ENCODE measurements at places on chromosomes 12 and 14. TPM values are rescaled to one million over a fixed set of nuclear protein-coding genes. Genes with fewer than 3 reads are reported as not detected.

The NEUROD4 gene
- not detected for total RNA-seq

The FAM186B gene
- total RNA-seq: 0.55 TPM

The FSCB gene
- total RNA-seq: not detected

The IL31 gene
- total RNA-seq: not detected

The CPNE6 gene
- total RNA-seq: not detected

The SMIM41 gene
- 0.45 TPM for total RNA-seq

The HCAR3 gene
- total RNA-seq: 7.2 TPM

The CCDC197 gene
- total RNA-seq: not detected

The RNASE3 gene
- 0.80 TPM for total RNA-seq

GRCh38 chr12:117031843-117032592 is 67.2 kb downstream of the TESC start:
- DNase-seq: peak; percentile 37

DNA sequence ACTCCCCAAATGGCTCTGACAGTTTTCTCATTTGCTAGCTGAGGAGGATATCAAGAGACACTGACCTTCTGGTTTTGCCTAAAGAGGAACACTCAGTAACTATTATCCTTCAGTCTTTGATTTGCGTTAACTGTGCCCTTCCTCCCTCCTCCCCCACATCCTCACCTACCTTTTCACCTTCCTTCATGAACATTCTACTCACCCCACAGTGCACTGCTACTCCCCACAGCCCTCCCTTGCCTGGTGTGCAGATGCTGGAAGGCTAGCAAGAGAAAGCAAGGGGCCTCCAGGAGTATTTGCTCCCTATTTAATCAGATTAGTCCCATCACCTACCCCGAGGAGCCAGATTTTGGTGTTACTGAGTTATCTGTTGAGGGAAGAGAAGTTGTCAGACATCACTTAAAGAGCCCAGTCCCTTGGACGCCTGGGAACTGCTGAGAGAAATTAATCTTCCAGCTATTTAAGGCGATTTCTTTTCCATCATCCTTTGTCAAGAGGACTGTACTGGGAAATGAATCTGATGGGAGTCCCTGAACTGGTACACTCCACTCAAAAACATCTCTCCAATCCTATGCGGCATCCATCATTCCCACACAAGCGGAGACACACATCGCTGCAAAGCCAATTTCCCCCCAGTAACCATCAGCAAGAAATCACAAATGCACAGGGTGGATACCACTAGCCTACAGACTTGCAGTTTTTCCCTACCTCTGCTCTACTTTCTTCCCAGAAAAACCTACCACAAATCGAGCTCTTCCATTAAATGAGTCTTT is 11.5 kb downstream of the PSMB5 start:
- no peak for DNase-seq

GRCh38 chr14:53620317-53620716 is 336.3 kb downstream of the BMP4 start:
- DNase-seq: no peak

DNA sequence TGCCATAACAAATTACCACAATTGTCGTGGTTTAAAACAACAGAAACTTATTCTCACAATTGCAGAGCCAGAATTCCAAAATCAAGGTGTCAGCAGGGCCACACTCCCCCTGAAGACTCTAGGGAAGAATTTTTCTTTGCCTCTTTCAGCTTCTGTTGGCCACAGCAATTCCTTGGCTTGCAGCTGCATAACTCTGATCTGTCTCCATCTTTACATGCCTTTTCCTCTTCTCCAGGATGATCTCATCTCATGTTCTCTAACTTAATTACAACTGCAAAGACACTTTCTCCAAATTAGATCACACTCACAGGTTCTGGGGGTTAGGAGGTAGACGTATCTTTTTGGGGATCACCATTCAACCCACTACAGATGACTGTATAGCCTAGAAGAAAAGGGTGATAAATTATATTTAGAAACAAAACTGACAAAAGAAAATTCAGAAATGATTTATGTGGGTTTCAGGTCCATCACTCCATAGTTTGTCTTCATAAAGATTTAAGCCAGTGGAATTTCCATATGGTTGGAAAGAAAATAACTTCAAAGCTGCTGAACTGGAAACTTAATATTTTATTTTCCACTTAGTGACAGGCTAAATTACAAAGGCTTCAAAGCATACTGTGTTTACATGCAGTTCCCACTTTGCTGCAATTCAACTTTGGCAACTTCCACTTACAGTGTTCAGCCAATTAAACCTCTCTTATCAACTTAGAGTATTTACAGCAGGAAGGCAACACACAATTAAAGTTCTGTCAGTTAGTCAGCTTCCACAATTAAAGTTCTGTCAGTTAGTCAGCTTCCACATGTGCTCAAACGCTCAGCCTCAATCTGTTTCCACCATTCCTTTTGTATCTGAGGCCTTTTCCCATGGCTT is 213.3 kb downstream of the EPS8 start:
- DNase-seq: no peak

- DNase-seq: no peak
These were observed 104.4 kb upstream of the DIO2 start for GRCh38 chr14:80315681-80316080.

DNA sequence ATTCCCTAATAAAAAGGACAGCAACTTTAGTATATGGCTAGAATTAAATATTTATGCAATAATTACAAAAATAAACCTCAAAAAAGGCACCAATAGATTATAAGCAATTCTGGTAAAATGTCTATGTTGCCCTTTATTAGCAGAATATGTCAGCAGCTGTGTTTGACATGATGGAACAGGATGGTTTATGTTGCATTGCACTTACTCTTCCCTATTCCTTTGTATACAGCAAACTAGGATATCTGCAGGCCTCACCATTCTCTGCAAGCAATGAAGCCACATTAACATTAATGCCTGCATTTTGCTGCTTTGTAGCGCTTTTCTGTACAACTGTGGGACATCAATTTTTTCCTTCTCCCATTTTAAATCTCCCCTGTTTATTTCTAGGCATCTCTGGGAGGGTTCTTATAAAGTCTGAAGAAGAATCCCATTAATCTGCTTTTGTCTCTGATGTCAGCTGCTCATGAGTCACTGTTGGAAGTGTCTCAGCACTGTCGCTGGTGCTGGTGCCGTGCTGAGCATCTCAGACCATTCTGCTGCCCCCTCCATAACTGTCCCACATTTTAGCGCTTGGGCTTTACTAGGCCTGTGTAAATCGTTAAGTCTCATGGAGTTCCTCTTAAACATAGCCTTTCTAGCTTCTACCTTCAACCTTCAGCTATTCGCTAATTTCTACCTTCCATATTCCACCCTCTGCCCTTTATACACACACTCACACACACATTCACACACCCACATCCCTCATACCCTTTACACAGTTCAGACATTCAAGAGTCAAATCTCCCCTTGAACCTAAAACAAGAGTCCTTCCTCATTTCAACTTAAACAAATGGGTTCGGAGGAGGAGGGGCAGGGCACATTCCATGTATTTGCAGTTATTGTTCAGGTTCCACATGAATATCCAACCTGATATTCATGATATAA is 64.4 kb upstream of the TRHDE start:
- DNase-seq: no peak

GRCh38 chr12:122593910-122594309 is 66.9 kb downstream of the KNTC1 start:
- DNase-seq: no peak

GRCh38 chr12:19719672-19720071 is 280.4 kb downstream of the AEBP2 start:
- DNase-seq: no peak

DNA sequence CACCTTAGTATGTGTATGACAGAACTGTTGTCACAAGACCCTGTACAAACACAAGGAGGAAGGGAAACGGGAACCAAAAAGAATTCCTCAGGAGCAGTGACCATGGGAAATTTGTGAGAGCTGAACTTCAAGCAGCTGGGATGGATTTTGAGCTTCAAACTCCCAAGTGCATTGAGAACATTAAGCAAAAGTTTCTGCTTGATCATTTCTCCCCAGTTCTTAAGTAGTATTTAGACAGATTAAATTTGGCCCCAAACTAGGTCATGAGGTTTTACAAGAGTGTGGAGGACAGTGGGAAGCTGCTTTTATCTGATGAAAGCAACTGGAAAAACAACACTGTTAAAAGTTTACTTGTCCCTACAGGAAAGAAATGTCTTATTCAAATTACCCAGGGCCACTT is 206.0 kb upstream of the DCN start:
- no peak for DNase-seq

DNA sequence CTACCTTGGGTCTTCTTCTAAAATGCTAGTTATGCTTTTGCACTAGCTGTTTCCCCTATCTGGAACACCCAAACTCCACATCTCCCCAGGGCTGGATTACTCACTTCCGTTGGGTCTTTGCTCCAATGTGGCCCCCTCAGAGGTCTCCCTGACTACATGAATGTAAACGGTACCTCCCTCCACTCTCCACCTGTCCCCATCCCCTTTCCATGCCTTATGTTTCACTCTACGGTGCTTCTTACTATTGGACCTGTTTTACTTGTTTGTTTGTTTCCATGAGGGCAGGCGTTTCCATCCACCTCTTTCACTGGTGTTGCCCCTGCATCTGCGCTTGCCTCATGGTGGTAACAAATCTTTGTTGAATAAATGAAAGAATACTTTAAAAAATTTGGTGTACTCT is 256.4 kb downstream of the SNAPC1 start:
- DNase-seq: no peak

DNA sequence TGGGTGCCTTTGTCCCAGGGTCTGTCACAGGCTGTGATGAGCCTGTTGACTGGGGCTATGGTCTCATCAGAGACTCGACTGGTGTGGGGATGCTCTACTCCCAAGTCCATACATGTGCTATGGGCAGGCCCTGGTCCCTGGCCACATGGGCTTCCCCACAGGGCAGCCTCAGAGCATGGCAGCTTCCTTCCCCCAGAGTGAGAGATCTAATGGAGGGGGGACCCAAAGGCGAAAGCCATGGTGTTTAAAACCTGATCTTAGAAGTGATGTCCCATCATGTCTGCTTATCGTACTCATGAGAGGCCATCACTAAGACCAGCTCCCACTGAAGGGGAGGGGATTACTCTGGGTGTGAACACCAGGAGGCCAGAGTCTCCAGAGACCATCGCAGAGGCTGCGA is 279.0 kb upstream of the RTL1 start:
- DNase-seq: no peak

- no peak for DNase-seq
These were observed 246.0 kb downstream of the BMP4 start for GRCh38 chr14:53710615-53711014.

- DNase-seq: no peak
These were observed 43.9 kb upstream of the ATP23 start for GRCh38 chr12:57897286-57897974.

- no peak for DNase-seq
These were observed 39.8 kb upstream of the FBXO33 start for GRCh38 chr14:39472078-39472477.

- DNase-seq: no peak
These were observed 51.7 kb upstream of the DDX11 start for GRCh38 chr12:31021809-31022494.

DNA sequence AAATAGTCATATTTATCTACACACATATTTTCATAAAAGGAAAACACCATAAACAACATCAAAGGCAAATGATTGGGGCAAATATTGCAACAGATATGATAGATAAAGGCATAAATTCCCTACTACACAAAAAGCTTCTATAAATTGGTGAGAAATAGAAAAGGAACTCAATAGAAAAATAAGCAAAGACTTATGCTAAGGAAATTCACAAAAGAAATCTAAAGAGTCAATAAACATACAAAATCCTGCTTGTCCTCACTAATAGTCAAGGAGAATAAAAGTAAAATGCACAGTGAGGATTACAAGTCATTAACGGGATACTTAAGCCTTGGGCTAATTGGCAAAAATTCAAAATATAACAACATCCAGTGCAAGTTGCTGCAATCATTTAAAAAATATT is 30.3 kb downstream of the CCDC59 start:
- DNase-seq: no peak

DNA sequence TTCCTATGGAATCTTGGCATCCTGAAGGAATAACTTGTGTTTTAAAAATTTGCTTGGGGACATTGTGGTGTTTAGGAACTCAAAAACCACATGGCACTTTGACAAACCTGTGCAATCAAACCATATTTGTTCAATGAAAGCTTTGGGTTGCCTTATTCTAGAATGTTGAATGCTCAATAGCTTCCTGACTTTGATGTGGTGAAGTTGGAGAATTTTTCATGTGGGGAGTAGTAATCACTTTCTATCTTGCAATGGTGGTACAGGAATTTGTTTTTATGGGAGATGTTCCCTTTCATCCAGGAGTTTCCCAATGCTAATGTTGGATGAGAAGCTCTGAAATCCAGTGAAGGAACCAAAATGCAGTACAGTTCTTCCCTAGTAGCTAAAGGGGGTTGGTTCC is 42.2 kb upstream of the LDHB start:
- no peak for DNase-seq

DNA sequence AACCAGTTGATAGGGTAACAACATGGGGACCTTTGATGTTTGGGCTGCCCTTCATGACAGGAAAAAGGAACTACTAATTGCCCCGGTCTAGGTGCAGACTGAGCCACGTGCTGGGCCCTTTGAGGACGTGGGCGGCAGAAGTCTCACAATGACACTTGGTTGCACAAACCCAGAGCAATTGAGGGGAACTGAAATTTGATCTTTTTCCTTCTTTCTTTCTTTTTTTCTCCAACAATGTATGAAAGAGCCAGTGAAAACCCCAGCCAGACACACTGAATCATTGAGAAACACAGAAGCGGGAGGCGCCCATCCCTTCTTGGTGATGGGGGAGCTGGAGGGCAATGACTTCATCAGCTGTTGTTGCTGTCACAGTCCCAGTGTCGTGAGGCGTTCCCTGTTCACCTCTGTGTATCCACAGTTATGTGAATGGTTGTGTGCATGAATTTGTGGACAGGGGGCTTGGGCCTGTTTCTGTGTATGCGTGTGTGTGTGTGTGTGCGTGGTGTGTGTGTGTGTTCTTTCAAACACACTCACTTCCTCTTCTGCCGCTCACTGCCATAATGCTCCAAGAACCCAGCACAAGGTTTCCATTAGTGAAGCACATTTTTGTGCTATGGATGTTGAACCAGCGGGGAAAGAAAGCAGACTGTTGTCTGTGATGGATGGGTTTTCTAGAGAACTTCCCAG is 137.5 kb upstream of the CCND2 start:
- peak; percentile 67 for DNase-seq

DNA sequence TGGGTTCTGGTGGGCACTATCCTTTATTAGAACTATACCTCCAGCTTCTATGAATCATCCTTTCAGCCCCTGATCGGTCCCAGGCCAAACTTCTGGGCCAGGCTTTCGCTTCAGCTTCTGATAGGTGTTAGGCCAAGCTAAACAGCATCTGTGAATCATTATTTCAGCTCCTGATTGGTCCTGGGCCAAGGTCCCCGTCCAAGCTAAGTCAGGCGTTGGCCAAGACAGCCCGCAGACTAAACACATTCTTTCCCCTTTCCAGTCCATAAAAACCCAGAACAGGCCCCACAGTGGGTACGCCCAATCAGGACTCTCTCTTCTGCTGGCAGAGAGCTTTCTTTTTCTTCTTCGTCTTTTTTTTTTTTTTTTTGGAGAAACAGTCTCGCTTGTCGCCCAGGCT is 1808.9 kb upstream of the SEL1L start:
- no peak for DNase-seq

GRCh38 chr14:35083530-35084150 is 37.6 kb downstream of the FAM177A1 start:
- DNase-seq: no peak
